Stimulated activated CD4-positive, alpha-beta T cell treated with anti-CD3 and anti-CD28 coated beads, Interleukin-4, amount 100 ng/mL, for 24 hours (primary cell): ENCODE measurements at places on chromosomes 5 and 9.

DNA sequence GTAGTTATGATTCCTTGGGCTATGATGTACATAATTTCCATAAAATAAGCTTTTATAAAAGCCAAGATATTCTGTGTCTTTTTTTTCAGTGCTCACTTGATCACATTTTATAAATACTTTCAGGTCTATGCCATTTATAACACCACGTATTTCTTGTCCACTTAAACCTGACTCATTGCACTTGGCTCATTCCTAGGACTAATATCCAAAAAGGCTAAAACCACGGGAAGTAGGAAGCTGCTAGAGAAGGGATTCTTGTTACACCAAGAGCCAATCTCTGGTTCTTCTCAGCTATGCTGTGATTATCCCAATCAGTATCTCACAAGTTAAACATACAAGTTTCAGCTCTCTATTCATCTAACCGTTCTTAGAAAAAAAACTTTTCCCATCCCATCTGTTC is 80.4 kb upstream of the CDH6 start:
- DNase-seq = no peak

GRCh38 chr9:91903126-91903911 is 46.7 kb downstream of the ROR2 start:
- no peak for DNase-seq

DNA sequence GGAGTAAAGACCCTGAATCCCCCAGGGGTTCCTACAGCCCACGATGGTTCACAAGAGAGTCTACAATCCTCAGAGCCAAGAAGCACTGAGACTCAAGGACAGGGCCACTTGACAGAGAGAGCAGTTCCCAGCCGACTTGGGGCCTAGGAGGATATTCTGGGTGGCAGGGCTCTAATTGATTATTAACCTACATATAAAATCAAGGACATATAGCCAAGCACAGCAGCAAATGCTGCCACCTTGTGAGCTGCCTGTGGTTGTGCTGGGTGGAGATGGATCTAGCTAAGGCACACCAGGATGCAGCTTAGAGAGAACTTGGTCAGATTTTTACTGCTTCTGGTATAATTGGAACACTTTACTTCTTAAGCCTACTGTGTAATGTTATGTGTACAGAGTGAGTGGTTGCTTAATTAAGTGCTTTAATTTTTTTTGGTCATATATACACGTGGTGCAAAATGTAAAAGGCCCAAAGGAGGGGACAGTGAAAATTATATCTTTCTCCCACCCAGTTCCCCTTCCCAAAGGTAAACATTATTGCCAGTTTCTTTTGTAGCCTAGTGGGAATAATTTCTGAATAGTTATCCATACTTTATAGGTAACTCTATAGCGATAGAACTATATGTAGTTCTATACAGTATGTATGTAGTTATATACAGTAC is 78.8 kb downstream of the F2RL2 start:
- peak; percentile 68 for DNase-seq

DNA sequence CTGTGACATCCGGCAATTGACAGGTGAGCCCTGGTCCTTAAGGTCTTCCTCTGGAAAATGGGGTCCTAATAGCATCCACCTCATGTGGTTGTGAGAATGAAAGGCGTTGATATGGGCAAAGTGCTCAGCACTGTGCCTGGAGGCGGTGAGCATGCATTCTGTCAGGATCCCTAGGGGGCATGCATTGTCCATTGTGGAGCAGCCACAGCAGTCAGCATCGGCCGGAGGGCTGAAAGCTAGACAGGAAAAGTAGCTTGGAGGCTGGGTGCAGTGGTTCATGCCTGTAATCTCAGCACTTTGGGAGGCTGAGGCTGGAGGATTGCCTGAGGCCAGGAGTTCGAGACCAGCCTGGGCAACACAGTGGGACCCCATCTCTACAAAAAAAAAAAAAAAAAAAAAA is 122.2 kb downstream of the LHX2 start:
- DNase-seq = peak; percentile 36

- DNase-seq = no peak
Observed at GRCh38 chr9:4131946-4132345, 167.9 kb downstream of the GLIS3 start.

- DNase-seq = no peak
Observed at GRCh38 chr9:32069169-32069813, 315.2 kb upstream of the ACO1 start.

DNA sequence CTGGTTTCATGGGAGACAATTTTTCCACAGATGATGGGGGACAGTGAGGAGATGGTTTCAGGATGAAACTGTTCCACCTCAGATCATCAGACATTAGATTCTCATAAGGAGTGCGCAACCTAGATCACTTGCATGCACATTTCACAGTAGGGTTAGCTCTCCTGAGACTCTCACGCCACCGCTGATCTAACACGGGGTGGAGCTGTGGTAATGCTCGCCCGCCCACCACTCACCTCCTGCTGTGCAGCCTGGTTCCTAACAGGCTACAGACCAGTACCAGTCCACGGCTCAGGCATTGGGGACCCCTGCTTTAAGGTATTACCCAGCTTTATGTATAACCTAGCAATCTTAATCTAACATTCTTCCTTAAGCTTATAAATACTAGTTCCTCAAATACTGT is 35.6 kb downstream of the TTC39B start:
- DNase-seq = peak; percentile 21

DNA sequence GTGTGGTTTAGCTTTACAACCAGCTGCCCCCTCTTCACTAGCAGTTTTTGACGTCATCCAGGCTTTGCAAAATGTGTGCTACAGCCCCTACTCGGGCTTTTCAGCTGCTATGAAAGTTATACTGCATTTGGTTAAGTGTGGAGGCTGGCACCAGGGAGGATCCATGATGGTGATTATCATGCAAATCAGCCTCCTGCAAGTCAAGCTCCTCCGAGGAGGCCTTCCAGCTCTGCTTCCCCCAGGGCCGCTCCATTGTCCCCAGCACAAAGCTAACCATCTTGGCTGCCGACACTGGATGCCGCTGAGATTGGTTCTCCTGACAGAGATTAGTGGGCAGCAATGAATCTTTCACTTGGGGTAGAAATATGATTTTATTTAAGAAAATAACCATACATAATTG is 159.6 kb downstream of the NR2F1-AS1 start:
- DNase-seq = no peak
